ENCODE measurements at places on chromosomes 4 and X.
A peak's percentile ranks its signal among the peaks of the same experiment; 100 is the strongest.

GRCh38 chrX:147602176-147602696, 309.5 kb upstream of the FMR1 start:
- peak; percentile 12 for DNase-seq

DNA sequence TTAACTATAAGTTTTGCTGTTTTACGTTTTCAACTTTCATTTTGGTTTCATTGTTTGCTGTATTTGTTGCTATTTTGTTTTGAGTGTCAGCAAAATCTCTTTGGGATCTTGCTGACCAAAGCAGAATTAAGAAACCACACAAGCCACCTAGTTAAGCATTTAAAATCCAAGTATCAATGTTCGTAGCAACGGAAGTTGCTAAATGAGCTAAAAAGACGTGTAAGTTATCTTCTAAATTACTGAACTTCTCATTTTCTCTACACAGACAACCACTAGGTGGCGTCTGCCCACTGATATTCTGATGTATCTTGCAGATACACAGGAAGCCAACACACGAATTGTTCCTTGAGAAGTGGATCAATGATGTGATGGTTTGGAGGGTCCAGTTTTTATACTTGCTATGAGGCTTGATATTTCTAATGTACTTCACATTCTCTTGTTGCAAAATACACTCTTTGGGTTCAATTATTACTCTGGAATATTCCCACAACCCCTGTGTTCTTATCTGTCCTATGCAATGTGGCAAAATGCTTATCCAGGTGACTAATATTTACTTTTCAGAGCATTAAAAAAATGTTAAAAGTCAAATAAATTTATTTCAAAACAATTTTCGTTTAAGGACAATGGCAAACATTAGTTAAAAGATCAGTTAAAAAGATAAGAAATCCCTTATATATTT, 250.5 kb downstream of the TECRL start:
- peak; percentile 61 for DNase-seq

- no peak for DNase-seq
Measured at GRCh38 chr4:69710580-69710979, 49.8 kb downstream of the SULT1B1 start.

GRCh38 chr4:165612936-165613335, 234.1 kb downstream of the CPE start:
- DNase-seq, result no peak
